GM06990 (cell line): ENCODE measurements at places on chromosomes 12 and 14.

DNA sequence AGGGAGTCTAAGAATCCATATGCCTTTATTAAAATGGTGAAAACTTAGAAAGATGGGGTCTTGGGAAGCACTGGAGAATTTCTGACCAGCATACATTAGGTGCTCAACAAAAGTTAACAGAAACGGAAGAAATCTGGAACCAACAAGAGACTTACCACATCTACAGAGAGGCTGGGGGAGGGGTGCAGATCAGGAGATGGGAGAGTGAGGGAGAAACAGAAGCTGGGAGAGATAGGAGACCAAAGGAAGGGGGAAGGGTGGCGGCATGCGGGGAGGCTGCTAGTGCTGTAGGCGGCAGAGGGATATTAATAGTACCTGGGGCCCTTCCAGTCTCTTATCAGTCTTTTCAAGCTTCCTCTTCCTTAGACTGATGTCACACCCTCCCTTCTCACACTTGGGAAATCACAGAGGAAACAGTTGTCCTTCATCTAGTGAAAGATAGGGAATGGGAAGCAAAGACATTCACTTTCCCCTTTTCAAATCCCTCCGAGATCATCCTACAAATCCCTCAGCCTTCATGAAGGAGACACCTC, 18.1 kb downstream of the ZBTB39 start:
- DNase-seq = no peak

DNA sequence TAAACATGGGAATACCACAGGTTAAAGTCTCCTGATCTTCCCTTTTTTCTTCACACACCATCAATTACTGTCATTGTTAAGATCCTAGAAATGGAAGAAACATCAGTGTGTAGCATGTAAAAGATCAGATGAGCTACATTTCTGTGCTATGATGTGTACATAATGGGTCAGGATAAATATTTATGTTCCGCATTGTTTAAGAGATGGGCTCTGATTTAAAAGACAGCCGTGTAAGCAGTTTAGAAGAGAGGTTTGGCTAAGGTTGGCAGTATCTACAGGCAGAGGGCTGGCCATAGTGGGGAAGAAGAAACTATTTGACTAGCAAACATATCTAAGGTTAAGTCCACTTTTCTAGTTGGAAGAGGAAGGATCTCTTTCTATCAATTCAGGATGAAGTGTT, 49.4 kb downstream of the LRRC9 start:
- no peak for DNase-seq

- no peak for DNase-seq
Observed at GRCh38 chr12:131681257-131681620, 29.7 kb upstream of the SFSWAP start.

GRCh38 chr12:14961466-14962152, at the start of gene ARHGDIB:
Gene ARHGDIB (minus strand): TSS chr12:14961601. CDS start chr12:14950712, 10,889 bp downstream.
- peak; percentile 82 for DNase-seq
